ENCODE measurements at places on chromosomes 12 and 14.

- no peak for DNase-seq
These were observed 37.8 kb upstream of the TMEM132D start for GRCh38 chr12:129941618-129942017.

DNA sequence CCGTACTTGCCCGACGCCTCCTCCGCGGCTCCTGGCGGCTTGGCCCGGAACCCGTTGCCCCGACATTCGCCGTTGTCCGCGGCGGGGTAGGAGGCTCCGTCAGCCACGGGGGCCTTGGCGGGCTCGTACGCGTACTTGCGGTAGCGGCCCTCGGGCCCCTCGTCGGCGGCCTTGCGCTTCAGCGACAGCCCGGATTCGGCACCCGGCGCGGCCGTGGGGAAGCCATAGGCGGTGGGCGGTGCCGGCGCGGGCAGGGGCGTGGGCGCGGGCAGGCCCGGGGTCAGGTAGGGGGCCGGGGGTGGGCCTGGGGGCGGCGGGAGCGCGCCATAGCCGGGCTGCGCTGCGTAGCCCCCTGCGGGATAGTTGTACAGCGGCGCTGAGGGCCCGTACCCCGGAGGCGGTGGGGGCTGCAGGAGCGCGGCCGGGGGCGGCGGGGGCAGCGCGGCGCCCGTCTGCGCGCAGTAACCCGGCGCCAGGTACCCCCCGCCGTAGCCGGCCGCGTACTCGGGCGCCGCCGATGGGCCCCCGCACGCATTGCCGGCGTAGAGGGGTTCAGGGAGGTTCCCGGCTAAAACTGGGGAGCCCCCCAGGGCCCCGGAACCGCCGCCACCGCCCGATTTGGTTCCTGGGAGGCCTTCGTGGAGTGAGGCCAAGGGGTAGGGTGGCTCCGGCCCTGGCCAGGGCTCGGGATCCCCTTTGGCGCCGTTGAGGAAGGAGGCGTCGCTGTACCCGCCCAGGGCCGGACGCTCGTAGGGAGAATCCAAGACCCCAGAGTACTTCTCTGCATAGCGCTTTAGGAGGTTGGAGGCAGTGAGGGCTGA is 26.9 kb downstream of the FIGNL2 start:
- no peak for DNase-seq

GRCh38 chr14:55556929-55557623 is 22.9 kb upstream of the KTN1 start:
- no peak for DNase-seq

GRCh38 chr12:88207921-88208620 is 66.0 kb downstream of the TMTC3 start:
- DNase-seq: no peak

DNA sequence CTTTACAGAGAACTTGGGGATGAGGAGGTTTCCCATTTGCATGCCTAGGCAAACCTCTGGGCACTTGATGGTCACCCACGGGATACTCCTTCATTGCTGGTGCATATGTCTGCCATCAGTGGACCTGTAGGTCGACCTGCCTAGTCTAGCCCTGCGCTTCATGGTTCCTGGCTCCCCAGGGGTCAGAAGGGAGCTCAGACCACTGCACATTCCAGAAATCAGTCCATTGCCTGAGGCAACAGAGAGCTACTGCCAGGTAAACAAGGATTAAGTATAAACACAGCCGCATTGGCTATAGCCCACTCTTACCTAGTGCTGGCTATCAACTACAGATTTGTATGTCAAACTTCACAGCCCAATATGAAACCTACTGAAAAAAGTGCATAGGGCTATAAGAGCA is 476.4 kb downstream of the SOX5 start:
- DNase-seq: no peak

DNA sequence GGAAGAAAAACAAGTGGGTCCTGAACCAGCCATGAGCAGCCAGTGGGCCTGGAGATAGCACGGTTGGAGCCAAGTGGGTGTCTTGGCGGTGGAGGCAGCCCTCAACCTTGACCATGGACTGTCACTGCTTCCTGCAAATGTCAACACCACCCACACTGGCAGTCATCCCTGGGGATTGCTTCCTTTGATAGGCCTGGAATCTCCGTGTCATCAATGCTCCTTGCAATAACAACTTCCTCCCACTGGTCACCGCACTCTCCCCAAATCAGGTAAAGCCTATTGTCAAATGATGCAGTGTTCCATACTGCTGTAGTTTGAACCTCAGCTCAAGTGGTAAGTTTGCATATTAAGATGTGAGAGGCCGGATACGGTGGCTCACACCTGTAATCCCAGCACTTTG is 129.1 kb downstream of the NTF3 start:
- DNase-seq: no peak

DNA sequence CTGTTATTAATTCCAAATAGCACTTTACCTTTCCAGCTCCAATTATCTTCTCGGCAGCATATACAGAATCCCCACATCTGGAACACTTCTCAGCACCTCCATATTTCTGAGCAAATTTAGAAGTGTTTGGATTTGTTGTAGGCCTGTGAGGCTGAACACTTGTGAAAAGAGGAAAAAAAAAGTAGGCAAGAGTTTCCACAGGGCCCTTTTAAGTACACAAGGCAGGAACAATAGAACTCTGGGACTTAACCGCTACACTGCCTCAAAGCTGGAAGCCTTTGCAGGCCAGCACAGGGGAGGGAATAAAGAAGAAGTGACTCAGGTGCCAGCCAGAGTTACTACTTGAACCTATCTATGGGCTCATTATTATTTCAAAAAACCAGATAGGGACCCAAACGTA is 18.6 kb downstream of the CSRP2 start:
- no peak for DNase-seq

DNA sequence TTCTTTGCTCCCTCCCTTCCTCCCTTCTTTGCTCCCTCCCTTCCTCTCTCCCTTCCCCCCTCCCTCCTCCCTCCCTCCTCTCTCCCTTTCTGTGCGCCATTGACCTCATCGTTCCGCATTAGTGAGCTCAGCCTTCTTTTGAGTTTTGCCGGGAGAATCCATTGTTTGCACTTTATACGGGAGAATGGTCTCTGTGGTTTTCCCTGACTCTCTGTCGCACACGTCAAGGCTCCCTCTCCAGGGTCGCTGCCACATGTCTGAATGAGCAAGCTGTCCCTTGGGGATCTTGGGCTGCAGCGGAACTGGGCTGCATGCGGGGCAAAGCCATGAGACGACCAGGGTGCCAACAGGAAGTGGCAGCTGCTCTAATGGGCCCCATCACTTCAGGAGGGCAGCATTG is 118.5 kb downstream of the GLT1D1 start:
- peak; percentile 25 for DNase-seq

- no peak for DNase-seq
These were observed 591.2 kb downstream of the VRK1 start for GRCh38 chr14:97388408-97388807.

DNA sequence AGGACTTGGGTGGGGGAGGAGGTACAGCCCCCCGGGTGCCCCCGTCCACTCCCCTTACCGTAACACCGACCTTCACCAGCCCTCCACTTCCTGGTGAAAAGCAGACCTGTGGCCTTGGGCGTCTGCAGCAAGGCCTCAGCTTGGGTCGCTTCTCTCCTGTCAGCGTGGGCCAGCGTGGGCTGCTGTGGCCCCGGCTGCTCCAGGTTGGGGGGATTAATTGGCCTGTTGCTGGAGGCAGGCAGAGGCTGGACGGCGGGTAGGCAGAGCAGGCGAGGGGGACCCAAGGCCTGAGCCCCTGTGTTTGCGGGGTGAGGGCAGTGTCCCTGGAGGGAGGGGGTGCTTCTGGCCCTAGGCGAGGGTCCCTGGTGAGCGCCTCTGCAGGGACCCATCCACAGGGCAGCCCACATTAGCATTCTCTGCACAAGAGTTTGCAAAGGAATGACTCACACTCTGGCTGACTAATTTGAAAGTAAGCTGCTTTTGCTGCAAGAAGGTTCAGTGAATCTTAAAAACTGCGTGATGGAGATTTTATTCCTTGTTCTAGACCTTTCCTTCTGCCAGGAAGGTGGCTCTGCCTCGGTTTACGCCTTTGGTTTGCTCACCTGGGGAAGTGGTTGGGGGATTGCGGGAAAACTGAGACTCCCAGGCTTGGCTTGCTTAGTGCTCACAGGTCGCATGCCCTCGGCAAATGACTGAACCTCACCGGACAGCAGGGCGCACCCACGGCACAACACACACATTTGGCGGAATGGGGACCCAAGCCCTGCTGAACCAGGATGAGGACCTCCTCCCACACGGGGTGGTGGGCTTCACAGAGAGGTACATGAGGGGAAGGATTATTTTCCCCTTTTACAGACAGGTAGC is 37.9 kb upstream of the DLK1 start:
- DNase-seq: no peak

All from GM12865 (cell line).